AG04450 (cell line): ENCODE measurements at places on chromosomes 13 and 19.

DNA sequence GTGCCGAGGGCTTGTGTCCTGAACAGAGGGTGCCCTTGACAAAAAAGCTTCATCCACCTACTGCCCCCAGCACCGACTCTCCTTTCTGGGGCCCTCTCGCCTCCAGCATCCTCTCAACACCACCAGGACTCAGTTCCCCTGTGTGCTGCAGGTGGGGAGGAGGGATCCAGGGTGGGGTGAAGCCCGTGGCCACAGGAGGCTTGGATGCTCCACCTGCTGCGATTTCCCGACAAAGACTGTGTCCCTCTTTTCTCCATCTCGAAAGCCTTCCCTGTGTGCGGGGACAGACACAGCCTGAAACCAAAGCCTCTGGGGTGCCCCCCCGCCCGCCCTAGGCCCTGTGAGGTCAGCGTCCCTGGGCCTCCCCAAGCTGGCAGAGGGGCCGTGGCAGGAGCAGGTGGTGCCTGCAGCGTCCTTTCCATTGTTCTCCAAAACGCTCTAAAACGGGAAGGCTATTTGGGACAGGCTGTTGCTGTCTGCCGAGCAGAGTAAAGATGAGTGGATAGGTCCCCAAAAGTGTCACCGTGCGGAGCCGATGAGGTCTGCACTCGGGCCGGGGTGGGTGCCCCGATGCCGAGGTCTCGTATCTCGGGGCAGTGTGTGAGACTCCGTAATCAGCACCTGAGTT is 185.7 kb downstream of the PTPRS start:
- DNase-seq: no peak

GRCh38 chr13:51758691-51759090 is 45.3 kb downstream of the DHRS12 start:
- DNase-seq: no peak

DNA sequence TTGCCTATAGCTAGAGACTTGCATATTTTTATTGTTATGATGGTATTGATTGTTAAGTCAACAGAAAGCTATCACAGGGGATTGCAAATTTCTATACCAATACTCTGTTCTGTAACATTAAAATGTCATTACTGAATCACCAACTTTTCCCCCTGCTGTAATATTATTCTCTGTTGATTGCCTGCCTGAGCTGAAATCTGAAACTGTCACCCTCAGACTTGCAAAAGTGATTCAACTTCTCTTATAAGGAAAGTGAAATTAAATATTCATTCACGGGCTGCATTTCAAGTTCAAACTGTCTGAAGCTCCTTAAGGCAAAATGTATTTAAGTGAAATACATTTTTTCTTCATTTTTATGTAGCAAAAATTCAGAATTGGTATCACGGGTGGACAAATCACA is 723.2 kb downstream of the PCDH9 start:
- DNase-seq: no peak

DNA sequence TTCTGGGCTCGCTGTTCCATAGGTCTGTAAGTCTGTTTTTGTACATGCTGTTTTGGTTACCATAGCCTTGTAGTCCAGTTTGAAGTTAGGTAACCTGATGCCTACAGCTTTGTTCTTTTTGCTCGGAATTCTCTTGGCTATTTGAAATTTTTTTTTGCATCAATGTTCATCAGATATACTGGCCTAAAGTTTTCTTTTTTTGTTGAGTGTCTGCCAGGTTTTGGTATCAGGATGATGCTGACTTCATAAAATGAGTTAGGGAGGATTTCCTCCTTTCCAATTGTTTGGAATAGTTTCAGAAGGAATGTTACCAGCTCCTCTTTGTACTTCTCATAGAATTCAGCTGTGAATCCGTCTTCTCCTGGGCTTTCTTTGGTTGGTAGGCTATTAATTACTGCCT is 397.8 kb upstream of the HTR2A start:
- DNase-seq: no peak

DNA sequence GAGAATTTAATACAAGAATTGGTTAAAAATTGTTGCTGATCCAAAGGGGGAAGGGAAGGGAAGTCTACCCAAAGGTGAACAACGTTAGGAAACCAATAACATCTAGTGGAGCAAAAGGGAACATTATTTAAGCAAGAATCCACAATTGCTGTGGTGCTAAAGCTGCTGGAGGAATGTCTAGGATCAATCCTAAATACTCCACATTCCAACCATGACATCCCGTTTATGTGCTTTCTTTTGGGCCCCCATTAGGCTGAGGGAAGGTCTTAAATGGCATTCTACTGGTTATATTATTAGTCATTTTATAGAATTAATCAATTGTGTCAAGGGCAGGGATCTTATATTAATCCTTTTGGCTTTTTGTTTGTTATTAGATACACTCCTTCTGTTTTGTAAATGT is 39.9 kb upstream of the VWA8 start:
- DNase-seq: no peak

- DNase-seq: no peak
These were observed 69.1 kb downstream of the FNDC3A start for GRCh38 chr13:49044836-49045235.

GRCh38 chr19:812049-812746 is 9.6 kb downstream of the PLPPR3 start:
- DNase-seq: no peak

DNA sequence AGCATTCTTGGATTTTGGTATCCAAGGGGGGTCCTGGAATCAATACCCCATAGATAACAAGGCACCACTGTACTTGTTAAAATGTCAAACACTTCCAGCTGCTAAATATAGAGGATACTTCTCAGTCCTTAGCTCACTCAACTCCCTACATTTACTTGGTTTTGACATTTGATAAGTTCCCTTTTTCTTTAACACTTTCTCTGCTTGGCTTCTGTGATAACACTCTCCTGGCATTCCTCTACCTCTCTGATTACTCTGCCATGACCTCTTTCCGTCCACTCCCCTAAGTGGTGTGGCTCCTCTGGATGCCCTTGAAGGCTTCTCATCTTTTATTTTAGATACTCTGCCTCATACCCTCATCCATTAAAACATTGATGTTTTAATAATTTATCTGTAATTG is 65.2 kb downstream of the MICU2 start:
- no peak for DNase-seq

GRCh38 chr13:98111168-98112098 is 31.5 kb upstream of the FARP1 start:
- DNase-seq: no peak

- DNase-seq: no peak
These were observed 530.7 kb upstream of the SLITRK1 start for GRCh38 chr13:84413016-84413415.

GRCh38 chr13:43894438-43894837 is 14.7 kb downstream of the LACC1 start:
- DNase-seq: no peak

DNA sequence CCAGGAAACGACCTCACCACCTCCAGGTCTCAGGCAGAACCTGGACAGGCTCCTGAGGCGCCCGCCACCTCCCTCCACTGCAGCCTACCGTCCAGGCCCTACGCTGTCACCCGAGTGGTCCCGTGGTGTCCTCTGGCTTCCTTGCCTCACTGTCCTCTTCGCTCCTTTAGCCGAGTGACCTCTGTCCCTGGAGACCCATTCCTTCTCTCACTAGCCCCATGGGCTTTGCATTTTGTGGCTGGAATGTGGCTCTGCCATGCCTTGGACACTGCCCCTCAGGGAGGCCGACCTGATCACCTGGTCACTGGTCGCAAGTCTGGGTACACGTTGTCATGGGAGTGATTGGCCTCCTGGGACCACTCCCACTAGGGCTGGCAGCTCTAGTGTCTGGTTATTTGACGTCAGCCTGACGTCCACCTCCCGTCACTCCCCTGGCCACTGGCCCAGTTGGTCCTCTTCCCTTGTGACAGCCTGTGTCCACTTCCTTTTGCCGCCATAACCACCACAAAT is 17.9 kb downstream of the SLC25A42 start:
- no peak for DNase-seq

- DNase-seq: no peak
These were observed 3.2 kb downstream of the CRLF1 start for GRCh38 chr19:18603255-18603957.

DNA sequence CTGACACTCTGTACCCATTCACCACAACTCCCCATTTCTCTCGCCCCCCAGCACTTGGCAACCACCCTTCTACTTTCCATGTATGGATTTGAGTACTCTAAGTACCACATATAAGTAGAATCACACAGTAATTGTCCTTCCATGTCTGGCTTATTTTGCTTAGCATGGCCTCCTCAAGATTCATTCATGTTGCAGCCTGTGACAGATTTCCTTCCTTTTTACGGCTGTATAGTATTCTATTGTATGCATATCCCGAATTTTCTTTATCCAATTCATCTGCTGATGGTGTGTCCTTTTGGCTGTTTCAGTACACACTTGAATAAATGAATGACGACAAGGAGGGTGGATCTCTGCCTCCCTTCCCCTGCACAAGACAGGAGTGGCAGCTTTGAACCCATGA is 95.1 kb downstream of the ZNF536 start:
- no peak for DNase-seq

DNA sequence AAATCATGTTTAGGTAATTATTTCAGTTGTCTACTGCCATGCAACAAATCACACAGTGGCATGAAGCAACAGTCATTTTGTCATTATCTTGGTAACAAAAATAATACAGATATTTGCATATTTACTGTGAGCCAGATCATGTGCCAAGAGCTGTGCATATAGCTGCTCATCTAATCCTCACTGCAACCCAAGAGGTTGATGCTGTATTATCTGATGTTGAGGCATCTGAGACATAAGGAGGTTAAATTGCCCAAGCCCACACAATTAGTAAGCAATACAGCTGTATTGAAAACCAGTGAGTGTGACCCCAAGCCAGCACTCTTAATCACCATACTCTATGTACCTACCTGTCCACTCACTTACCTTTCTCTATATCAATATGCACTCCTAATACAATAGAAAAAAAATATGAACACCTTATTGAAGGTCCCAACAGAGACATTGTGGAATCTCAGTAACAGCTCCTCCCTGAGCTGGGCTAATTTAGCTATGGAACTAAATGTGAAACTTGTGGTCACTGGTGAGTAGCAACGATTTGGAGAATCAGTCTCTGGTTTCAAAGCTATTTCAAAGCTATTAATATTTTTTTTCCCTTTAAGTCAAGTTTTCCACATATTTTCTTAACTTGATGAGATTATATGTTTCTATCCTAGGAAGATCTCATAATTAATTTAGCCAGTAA is 185.2 kb downstream of the KLF12 start:
- DNase-seq: no peak

DNA sequence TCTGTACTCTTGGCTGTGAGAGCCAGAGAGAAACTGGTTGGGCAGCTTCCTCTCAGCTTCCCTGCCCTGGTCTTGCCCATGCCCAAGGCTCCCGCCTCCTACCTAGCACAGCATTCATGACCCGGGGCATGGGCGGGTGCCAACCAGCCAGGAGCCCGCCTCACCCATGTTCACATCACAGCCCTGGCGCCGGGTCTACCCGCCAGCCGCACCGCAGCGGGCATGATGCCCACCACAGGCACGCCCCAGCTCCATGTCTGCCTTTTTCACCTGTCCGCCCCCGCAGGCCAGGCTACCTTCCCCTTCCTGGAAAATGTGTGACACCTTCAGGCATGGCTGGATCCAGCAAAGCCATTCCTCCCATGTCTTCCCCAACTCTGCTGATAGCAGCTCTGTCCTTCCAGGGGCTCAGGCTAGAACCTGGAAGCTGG is 42.1 kb downstream of the PTPRS start:
- DNase-seq: no peak

DNA sequence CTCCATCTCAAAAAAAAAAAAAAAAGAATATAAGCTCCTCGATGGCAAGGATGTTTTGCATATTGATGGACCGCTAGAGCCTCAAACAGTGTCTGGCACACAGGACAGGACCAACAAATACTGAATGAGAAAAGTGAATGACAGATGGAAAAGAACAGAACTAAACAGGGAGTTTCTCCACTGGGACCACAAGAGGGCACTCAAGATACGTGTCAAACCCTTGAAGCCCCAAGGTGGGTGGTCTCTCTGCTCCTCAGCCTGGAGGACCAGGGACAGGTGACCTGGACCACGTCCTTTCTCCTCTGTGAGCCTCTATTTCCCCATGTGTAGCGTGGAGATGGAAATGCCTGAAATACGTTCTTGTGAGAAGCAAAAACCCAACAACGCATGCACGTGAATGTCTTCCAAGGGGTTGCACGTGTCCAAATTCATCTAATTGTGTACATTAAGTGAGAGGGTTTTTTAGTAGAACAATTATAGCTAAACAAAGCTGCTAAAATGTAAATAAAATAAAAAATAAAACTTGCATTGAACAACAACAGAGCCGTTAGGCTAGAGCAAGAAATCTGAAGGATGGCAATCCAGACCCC is 5.7 kb upstream of the CDC42EP5 start:
- no peak for DNase-seq

DNA sequence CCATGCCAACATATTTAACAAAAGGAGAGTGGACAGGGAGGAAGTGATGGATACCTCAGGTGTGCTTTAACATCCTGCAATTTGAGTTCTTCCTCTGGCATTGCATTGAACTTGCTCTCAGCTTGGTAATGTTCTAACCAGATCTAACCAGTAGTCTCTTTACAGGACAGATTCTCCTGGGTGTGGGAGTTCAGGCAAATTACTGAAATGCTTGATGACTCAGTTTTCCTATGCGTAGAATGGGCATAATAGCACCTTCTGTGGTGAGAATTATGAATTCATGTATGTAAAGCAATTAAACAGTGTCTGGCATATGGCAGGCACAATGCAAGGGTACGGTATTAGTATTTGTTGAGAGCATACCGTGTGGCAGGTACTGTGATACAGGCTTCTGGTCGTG is 3.6 kb downstream of the AKAP11 start:
- no peak for DNase-seq

- no peak for DNase-seq
These were observed 13.2 kb downstream of the ATCAY start for GRCh38 chr19:3893509-3894179.

DNA sequence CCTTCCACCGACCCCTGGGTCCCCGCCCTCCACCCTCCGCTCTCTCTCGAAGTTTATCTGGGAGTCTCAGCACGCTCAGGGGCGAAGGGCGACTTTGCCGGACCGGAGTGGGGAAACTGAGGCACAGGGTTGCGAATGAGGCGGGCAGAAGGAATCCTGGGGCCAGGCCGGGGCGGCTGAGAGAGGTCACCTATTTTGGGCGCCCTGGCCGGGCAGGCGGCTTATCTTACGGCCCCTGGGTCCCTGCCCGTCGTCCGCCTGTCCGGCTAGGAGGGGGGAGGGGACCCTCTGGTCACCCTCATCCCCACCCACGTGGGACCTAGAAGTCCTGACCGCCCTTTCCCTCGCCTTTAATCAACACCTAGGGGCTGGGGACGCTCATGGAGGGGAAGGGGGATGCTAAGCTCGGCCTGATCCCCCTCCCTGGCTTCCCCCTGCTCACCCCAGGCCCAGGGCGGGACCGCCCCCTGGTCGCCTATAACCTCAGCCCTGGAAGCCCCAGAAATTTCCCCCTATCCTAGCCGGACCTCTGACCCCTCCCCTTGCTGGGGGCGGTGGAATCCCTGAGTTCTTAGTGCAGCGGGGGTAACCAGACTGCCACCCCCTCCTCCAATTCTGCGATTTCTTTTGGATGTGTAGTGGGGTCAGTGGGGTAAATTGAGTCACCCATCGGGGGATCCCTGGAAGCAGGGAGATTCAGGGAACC is 556 bp downstream of the TRIP10 start:
- DNase-seq: no peak

GRCh38 chr19:34556488-34556887 is 74.9 kb downstream of the WTIP start:
- no peak for DNase-seq
